ENCODE measurements at places on chromosomes 5 and 9.

GRCh38 chr5:107868650-107869409 is 198.1 kb upstream of the EFNA5 start:
- DNase-seq, result no peak

DNA sequence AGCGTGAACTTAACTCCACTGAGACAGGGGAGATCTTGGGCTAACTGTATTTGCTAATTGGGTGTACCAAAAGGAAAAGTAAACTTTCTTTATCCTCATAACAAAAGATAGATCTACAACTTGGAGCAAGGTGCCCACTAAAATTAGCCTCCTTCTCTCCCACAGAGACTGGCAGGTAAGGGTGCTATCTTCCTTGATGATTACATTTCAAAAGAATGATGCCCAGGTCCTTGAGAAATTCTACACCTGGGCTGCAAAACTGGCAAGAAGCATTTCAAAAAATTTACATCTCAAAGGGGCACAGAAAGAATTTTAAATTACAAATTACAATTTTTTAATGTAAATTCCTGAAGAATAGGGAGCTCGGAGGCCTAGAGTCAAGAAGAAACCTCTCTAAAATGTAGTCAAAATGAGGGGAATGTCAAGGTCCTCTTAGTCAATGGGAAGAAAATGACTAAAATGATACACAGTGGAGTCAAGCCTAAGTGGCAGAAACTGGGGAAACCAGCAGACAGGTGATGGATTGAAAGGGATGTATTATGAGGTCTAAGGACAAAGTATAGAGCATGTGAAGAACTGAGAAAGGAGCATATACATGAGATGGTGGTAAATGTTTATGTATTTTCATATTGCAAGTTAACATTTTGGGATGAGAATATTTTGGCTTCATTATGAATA is 348.3 kb upstream of the TUSC1 start:
- no peak for DNase-seq

DNA sequence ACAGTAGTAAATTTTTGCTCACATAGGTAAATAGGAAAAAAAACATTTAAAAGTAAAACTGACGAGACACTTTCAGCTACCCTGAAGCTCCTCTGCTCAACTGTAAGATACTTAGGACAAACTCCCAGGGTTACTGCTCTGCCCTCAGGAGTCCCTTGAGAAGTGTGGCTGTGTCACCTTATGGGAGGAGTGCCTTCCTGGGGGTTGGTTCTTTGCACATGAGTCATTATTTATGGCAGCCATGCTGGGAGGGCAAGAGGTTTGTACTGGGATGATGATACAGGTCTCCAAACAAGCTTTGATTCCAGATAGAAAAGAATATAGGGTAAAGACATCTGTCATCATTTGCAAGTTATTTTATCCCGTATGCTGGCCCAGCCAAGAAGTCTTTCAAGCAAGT is 45.9 kb downstream of the TTC1 start:
- no peak for DNase-seq

GRCh38 chr5:156421798-156422197 is 94.8 kb downstream of the SGCD start:
- DNase-seq, result no peak

DNA sequence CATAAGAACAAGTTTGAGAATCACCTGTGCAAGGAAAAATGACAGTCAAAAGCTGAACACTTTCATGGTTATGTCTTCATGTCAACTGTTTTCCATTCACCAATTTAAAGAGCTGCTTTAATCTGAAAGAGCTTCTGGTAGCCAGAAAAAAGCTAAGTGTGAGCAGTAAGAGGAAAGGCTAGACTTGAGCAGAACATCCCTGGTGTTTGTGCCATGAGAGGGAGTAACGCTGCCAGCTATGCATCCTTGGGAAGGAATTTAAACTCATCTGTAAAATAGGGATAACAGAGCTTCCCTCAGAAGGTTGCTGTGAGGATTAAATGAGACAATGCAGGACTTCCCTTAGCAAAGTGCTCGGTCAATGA is 193.7 kb downstream of the MAPKAP1 start:
- no peak for DNase-seq

DNA sequence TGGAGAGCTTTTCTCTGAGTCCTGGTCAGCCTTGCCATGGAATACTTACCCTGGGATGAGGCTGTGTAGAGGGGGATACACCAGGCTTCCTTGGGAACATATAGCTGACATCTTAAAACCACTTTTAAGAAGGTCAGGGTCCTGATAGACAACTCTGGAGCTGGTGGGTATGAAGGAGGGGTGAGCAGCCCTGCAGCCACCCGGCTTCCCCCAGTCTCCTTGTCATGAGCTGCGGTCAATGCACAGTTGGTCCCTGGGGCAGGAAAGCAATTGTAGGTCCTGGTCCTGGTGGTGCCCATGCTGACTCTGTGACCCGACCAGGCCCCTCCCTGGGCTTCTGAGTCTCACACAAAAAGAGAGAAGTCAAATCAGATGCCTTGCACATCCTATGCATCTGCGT is 63.6 kb downstream of the MRPL36 start:
- DNase-seq, result no peak

All from Right ventricle myocardium inferior (tissue), 1 donor.